ENCODE measurements at places on chromosomes 7 and 10. TPM values are rescaled to one million over a fixed set of nuclear protein-coding genes. Genes with fewer than 3 reads are reported as not detected.

The CHRM2 gene
- total RNA-seq = not detected

The AGR2 gene
- total RNA-seq = not detected

The CTTNBP2 gene
- total RNA-seq = 24.4 TPM

The TEX36 gene
- not detected for total RNA-seq

The ITGB8 gene
- 0.69 TPM for total RNA-seq

The EVX1 gene
- 0.51 TPM for total RNA-seq

The ABCC2 gene
- 1.9 TPM for total RNA-seq

Measured in endothelial cell (in vitro differentiated cells).